ENCODE measurements at places on chromosomes 4 and X.

DNA sequence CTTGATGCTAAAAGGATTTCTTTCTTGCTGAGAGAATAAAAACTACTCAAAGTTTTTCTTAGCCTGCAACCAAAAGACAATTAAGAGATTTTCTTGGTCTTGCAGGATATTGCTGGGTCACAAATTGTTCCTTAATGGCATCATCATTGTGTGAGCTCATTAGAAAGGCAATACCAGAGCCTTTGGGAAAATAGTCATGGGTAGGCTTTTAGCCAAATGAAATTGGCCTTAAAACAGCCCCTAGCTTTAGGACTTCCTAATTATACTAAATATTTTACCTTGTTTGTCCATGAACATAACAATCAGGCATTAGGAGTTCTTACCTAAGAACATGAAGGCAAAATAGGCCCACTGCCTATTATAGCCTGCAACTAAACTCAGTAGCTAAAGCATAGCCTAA lies 10.4 kb upstream of the FAM13A start:
- no peak for DNase-seq

- no peak for DNase-seq
These were observed 39.0 kb downstream of the GABRA3 start for GRCh38 chrX:152412105-152412504.

DNA sequence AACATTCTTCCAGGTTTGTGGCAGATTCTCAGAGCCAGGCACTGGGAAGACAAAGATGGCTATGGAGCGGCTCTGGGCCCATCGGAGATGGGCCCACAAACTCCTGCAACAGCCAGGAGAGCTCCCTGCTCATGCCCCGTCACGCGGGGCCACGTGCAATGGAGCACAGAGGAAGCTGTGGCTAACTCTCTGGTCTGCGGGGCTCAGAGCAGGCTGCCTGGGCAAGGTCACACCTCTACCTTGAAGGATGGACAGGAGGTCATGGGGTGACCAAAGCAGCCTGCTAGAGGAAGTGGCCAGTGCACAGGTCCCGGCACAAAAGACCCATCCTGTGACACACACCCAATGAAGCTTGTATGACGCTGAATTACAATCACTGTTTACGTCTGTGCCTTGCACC lies 45.2 kb downstream of the C4orf50 start:
- DNase-seq: no peak

DNA sequence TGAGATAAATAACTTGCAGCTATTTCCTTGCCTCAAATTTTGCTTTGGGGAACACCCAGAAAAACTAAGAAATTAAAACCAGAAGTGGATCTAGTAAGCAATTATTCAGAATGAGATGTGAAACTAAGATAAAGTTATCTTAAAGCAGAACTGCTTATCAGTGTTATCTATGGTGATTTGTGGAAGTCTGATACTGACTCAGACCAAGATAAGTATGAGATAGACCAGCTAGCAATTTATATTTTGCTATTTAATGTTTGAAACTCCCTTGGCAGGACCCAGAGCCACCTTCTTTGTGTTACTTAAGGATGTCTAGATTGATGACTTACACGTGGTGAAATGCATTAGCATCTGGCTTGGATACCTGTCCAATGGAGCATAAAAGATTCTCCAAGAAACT lies 368.1 kb downstream of the EPHA5 start:
- no peak for DNase-seq

- no peak for DNase-seq
These were observed 1088.8 kb downstream of the ADGRL3 start for GRCh38 chr4:62288808-62289541.

GRCh38 chrX:150161193-150161592 lies 201.9 kb upstream of the MAMLD1 start:
- no peak for DNase-seq

GRCh38 chr4:55939421-55939820 lies 9.3 kb upstream of the CEP135 start:
- DNase-seq: no peak

- no peak for DNase-seq
These were observed 27.7 kb downstream of the LARP7 start for GRCh38 chr4:112664611-112665010.

GRCh38 chr4:61211781-61212180 lies 11.7 kb downstream of the ADGRL3 start:
- DNase-seq: no peak

DNA sequence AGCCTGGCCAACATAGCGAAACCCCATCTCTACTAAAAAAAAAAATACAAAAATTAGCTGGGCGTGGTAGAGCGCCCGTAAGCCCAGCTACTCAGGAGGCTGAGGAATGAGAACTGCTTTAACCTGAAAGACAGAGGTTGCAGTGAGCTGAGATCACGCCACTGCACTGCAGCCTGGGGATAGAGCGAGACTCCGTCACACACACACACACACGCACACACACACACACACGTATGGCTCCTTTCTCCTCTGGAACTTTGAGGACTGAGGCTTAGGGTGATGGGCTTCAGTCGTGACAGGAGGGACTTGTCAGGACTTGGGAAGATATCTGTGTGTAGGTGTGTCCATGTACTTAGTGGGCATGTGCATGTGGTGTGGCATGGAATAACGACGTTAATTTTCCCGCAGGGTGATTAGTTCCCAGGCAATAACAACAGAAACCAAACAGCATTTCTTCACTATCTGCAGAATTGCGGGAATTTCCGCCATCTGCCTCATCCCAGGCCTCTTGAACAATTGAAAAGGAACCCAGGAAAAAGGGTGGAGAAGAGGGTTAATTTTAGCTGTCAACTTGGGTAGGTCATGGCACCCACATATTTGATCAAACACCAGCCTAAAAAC lies 47.7 kb downstream of the RWDD4 start:
- DNase-seq: no peak

- DNase-seq: no peak
These were observed 69.5 kb downstream of the ACOX3 start for GRCh38 chr4:8370835-8371595.

DNA sequence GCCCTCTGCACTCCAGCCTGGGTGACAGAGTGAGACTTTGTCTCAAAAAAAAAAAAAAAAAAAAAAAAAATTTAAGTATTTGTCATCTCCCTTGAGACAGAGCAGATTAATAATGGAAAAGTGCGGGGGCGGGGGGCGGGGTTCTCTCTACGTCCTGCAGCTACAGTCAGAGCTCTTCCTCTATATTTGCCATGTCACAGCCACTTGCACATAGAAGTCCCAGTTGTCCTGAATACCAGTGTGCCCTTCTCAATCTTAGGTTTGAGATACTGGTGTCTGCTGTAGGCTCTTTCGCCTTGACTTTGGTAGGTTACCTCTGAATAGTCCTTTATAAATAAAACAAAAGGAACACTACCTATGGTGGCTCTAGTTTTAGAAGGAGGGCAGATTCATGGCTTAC lies 237.8 kb upstream of the PGRMC2 start:
- DNase-seq: no peak

GRCh38 chrX:13700380-13700779 lies 11.5 kb downstream of the RAB9A start:
- no peak for DNase-seq

GRCh38 chr4:152014280-152014679 lies 253.5 kb upstream of the GATB start:
- DNase-seq: peak; percentile 39

- no peak for DNase-seq
These were observed 64.4 kb downstream of the SEPSECS start for GRCh38 chr4:25095837-25096236.

- no peak for DNase-seq
These were observed 473.8 kb downstream of the ACTRT1 start for GRCh38 chrX:127578395-127578794.

DNA sequence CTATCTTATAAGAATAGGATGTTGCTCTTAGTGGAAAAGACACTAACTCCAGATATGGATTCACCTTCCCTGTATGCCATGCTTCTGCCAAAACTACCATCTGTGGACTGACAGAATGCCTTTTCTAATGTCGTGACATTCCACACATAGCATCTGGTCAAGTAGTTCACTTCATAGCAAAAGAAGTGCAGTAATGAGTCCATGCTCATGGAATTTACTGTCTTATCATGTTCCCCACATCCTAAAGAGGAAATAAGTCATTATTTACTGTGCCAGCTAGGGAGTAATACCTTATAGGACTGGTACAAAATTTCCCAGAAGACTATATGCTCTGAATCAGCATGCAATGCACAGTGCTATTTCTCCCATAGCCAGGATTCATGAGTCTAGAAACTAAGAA lies 562.4 kb downstream of the TLL1 start:
- no peak for DNase-seq

- DNase-seq: no peak
These were observed 171.9 kb upstream of the GALNT7 start for GRCh38 chr4:172996571-172997216.

- no peak for DNase-seq
These were observed 12.0 kb downstream of the TREX2 start for GRCh38 chrX:153433781-153434285.

DNA sequence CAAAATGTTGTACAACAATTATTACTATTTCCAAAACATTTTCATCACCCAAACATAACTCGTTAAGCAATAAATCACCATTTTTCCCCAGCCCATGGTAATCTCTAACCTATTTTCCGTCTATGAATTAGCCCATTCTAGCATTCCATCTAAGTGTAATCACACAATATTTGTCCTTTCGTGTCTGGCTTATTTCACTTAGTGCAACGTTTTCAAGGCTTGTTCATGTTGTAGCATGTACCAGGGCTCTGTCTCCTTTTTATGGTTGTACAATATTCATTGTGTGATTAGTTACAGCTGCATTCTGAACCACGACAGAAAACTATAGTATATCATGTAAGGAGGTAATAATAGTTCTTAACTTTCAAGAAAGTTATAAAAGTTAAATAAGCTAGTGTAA lies 656.0 kb upstream of the HS3ST1 start:
- no peak for DNase-seq

DNA sequence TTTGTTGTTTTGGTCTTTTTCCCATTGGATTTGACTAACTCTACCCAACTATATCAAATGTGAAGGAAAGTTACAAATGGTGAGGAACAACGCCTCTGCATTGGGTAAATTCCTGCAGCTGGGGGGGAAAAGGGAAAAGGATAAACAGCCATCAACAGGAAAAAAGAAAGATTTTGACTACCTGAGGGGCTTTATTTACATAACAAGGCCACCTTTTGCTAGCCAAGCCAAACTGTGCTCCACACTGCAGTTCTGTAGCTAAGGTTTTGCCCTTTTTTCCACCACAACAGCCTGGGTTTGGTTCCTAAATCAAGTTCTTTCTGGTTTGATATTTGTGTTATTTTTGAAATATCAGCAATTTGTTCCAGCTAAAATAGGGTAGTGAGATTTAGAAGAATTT lies 40.8 kb downstream of the RHOXF2B start:
- DNase-seq: no peak

DNA sequence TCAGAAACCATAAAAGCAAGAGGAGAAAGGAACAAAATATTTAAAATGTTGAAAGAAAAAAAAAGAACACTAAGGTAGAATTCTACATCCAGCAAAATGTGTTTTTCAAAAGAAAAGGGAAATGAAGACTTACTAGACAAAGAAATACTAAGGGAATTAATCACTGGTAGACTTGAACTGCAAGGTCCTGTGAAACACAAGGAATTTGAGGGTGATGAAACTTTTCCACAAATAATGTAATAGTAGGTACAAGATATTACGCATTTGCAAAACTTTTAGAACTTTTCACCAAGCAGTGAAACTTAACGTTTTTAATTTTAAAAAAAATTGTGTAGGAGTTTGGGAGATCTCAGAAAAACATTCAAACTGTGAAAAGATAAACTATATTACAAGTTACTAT lies 180.3 kb upstream of the MAGEB16 start:
- no peak for DNase-seq

DNA sequence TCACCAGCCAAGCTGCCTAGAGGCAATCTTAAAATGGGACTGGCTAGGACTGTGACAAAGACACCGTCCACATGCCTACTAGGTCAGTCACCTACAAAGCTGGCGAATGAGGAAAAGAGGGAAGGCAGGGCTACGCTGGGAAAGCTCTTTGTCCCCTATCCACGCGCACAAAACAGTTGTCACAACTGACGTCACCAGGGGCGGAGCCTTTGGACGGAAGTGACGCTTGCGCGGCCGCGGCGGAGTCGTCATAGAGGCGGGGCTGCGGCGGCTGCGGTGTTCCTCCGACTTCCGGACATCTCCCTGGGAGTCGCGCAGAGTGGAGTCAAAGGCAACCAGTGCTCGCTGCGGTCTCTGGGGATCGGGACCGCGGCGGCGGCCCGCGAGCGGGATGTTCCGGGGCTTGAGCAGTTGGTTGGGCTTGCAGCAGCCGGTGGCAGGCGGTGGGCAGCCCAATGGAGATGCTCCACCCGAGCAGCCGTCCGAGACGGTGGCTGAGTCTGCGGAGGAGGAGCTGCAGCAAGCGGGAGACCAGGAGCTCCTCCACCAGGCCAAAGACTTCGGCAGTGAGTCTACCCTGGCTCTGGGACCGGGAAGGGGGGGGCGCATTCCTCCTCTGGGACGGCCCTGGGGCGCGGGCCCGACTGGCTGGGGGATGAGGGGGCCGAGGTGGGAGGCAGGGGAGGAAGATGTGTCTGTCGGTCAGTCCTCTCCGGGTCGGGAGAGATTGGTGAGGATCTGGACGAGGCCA lies at the start of gene SYAP1:
TSS of gene SYAP1 (plus strand) at position 279 of the 751 bp plus-strand sequence. CDS start at position 392, 113 bp downstream.
- peak; percentile 91 for DNase-seq

DNA sequence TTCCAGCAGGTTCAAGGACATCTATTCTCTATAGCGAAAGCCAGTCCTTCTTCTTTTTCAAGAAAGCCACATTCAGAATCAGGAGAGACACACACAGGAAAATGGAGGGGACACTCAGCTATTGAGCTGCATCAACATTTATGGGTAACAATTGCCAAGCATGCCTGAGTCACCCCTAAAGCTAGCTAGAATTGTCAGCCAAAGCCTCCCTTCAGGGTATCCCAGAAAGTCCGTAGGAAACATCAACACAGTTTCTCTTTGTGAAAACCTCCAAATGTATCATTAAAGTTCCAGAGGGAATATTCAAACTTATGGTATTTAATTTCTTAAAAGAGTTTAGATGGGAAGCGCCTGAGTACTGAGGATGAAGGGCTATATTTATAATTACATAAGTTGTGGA lies 331.1 kb upstream of the SLC7A11 start:
- DNase-seq: no peak

GRCh38 chr4:145230726-145231125 lies 50.3 kb upstream of the OTUD4 start:
- no peak for DNase-seq

DNA sequence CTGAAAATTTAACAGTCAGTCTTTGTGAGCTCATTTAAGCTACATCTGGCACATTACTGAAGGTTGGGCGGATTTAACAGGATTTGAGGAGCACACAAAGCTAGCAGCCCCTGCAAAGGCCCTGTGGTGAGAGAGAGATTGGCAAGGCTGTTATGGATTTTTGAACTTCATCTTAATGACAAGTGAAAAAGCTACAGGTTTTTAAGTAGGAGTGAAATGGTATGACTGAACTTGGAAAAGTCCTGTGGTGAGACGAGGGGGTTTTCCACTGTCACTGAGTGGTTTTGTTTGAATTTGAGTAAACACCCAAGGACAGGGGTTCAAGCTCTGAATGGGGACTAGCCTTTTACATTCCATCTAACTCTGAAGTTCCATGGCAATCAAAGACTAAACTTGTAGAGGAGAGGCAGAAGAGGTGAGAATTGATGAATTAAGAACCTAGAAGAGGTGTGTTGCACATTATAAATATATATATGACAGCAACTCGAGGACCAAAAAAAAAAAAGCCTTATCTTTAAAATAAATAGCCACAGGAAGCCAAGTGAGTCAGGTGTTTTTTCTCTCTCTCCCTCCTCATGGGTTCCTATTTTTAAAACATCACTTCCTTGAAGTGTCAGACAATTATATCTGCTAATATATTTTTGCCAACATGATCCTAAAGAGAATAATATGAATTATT lies 47.8 kb upstream of the CLNK start:
- peak; percentile 6 for DNase-seq

GRCh38 chr4:166301266-166301665 lies 428.2 kb downstream of the TLL1 start:
- no peak for DNase-seq

Measured in CD4-positive, alpha-beta T cell treated with Interleukin-12 subunit alpha and Interleukin-12 subunit beta, for 1 hour (primary cell).